ENCODE measurements at places on chromosomes 11 and 22.

DNA sequence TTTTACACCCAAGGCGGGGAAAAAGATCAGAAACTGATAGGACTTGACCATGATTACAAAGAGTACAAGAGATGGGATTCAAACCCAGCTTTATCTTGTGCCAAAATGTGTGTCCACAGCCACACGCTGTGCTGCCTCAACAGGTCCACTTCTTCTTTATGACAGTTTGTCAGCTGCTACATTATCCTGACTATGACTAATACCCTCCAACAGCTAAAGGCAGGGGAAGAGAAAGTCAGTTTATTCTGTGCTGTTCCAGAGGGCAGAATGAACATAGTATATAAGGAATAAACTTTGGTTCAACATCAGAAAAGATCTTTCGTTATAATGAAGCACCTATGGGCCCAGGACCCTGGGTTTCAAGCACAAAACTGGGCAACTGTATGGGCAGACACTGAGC lies 668.2 kb upstream of the TENM4 start:
- no peak for DNase-seq

GRCh38 chr11:106821291-106821690 lies 197.0 kb downstream of the GUCY1A2 start:
- no peak for DNase-seq

DNA sequence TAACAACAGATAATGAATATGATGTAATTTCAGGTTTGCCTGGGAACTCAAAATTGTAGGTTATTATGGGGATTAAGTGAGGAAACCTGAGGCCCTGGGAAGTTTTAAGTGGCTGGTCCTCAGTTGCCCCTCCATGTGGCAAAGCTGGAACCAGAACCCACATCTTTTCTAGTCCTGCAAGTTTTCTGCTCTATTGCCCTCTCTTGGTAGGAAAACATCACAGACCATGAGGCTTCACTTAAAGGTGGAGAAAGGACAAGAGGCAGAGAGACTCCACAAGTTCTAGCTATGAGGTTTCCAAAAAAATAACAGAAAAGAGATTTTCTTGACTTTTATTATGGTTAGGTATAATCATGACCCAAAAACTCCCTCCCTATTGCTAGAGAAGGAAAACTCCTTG lies 115.5 kb upstream of the DDI1 start:
- no peak for DNase-seq

DNA sequence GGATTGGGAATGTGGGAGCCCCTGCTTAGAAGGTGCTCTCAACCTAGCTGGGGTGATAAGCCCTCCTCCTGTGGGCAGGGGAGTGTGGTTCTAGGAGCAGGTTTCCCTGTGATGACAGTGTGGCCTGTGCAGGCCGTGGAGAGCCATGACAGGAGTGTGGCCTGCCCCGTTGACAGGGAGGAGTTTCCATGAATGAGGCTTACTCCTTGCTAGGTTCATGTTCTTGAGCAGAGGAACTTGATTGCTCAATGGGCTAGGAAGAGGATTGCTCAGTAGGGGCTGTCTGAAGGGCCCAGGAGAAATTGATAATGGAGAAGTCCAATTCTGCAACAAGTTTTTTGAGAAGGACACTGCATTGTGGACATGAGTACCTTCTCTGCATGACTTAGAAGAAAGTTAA lies 92.0 kb downstream of the PPP6R3 start:
- DNase-seq: no peak

GRCh38 chr11:112241486-112241885 lies 15.3 kb downstream of the PTS start:
- no peak for DNase-seq

DNA sequence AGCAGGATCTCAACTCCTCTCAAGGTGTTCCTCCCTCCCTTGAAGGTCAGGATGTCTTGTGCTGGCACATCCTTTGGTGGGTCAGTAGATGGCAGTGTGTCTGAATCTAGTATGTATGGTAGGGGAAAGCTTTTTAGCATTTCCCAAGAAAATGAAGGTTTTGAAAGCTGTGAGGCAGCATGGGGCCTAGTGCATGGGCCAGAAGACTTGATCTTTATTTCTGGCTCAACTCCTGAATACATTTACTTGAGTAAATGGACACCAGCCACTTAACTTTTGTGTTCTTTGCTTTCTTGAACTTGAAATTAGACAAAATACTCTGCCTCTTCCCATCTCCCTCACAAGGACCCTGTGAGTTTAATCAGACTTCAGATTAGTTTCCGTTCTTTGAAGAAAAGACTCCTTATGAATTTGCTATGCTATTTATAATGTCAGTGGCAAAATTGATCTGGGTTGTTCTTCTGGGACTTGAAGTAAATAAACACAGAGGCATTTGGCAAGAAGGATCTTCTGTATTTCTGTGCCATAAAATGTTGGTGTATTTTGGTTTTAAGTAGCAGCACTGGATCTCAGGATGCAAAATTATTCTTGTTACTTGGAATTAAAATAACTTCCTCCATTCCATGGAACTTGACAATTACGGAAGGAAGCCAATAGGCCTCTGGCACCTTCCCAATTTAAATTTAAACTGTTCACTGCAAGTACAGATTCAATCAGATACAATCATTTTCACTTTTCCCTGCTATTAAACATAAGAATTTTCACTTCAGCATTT lies 288.8 kb downstream of the CASP12 start:
- no peak for DNase-seq

- DNase-seq: no peak
These were observed 95.6 kb upstream of the ARHGAP20 start for GRCh38 chr11:110807801-110808200.

DNA sequence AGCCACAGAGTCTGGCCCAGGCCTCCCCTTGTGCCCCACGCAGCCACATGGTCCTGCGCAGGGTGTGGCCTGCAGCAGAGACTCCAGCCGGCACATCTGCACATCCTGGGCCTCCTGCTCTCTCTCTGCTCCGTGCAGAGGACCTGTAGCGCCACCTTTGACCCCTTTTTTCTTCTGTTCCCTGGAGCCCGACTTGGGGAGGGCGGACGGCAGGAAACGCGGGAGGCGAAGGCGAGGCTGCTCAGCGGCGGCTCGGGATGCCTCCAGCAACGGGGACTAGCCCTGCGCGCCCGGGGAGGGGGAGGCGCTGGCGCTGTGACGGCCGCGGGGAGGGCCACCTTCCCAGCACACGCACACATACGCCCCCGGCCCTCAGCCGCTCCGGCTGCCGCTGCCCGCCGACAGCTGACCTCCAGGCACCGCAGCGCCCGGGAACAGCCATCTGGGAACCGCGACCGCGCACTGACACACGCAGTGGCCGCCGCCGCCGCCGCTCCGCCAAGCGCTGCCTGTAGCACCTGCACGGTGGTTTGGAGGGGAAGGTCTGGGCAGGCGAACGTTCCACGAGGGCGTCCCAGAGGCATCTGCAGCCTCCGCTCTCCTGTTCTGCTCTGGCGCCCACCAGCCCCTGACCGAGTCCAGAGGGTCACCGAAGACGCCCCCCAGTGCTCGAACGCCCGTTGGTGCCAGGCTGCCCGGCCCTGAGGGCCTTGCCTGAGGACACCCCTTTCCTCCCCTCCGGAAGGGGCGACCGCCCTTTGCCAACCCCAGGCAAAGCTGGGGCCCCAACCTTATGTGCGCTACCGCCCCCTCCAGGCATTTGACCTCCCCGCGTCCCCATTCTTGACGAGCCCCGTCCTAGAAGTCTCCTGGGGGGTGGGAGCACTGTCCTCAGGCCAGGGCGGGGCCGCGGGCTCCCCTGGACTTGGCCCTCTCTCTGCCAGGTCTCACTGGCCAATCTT lies 16.9 kb upstream of the C22orf42 start:
- DNase-seq: no peak

- DNase-seq: no peak
These were observed 1.1 kb downstream of the EIF4G2 start for GRCh38 chr11:10807493-10808234.

- DNase-seq: no peak
These were observed 45.3 kb upstream of the SPON1 start for GRCh38 chr11:13917264-13917663.

- DNase-seq: no peak
These were observed 56.2 kb upstream of the CD82 start for GRCh38 chr11:44509296-44509695.

GRCh38 chr11:250274-250673 lies 13.5 kb downstream of the PSMD13 start:
- no peak for DNase-seq

DNA sequence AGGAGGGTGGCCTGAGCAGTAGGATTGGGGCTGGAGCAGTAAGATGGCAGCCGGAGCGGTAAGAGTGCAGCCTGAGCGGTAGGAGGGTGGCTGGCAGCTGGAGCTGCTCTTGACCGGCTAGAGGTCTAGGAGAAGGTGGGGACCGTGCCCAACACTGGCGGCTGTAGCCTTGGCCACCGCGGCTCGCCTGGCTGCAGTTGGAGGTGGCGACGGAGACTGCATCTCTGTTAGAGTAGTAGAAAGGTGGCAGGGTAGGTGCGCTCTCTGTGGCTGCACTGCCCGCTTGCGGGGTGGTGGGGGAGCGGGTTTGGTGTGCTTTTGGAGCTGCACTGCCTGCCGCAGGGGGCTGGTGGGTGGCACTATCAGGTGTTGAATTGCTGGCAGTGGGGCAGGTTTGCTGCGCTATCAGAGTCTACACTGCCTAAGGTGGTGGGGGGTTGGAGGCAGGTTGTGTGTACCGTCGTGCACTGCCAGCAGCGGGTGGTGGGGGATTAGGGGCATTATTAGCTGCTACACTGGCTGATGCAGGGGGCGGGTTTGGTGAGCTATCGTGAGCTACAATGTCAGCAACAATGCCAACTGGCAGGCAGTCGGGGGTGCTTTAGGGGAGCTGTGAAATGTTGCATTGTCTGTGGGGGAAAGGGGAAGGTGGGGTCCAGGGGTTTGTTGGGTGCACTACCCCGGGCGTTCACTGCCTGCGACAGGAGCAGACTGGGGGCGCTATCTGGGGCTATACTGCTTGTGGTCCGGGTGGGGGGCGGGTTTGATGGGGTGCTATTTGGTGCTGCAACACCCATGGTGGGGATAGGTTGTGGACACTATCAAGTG lies 4461.3 kb upstream of the OR11H1 start:
- no peak for DNase-seq

DNA sequence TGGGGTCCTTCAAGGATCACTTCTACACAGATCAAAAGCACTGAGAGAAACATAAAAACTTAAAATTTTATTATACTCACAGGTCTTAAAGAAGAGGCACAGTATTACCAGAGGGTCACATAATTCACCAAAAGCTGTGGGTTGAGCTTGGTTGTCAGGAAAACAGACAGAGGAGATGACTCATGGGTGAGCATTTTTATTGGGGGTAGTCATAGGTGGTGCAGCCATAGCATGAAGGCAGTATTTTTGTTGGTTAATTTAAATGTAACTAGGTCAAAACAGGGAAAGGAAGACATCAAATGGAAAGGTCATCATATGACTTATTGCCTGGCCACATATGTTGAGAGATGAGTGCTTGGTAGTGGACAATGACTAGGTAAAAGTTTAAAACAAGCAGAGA lies 24.2 kb downstream of the OR5B17 start:
- DNase-seq: no peak

GRCh38 chr11:45322111-45322705 lies 36.1 kb upstream of the SYT13 start:
- no peak for DNase-seq

- DNase-seq: no peak
These were observed 147.4 kb upstream of the PGR start for GRCh38 chr11:101277036-101277435.

DNA sequence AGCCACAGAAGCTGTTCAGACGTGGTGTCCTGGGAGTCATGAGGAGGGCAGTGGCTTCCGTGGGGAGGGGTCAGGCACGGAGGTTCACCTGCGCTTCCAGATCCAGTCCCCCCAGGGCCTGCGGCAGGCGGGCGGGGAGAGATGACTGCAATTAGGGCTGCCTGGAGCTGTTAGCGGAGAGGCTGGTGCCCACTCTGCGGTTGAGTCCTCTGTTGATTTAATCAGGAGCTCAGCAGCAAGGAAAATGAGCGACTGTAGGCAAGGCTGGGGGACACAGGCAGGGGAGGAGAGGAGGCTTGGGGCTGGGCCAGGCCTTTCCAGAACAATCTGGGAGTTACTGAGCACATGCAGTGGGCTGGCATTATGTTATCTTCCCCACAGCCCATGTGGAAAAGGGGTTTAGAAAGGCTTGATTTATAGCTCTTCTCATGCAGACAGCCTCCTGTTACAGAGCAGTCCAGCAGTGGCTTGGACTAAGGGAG lies 13.1 kb downstream of the PLCB3 start:
- DNase-seq: no peak

DNA sequence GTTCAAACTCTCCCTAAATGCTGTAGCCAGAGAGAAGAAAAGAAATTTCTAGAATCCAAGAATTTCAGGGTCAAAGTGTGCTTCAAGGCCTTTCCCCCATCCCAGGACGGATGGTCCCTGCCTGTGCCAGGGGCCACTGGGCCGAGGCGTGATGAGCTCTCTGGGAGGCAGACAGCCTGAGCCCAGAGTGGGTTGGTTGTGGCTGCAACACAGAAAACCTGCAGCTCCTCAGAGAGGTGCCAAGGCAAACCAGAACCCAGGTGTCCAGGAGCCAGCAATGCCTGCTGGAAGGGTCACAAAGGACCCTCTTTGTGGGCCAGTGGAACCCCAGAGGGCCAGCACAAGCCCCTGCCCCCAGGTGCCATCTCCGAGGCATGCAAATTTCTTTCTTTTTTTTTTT lies 2.6 kb upstream of the APOL6 start:
- no peak for DNase-seq

DNA sequence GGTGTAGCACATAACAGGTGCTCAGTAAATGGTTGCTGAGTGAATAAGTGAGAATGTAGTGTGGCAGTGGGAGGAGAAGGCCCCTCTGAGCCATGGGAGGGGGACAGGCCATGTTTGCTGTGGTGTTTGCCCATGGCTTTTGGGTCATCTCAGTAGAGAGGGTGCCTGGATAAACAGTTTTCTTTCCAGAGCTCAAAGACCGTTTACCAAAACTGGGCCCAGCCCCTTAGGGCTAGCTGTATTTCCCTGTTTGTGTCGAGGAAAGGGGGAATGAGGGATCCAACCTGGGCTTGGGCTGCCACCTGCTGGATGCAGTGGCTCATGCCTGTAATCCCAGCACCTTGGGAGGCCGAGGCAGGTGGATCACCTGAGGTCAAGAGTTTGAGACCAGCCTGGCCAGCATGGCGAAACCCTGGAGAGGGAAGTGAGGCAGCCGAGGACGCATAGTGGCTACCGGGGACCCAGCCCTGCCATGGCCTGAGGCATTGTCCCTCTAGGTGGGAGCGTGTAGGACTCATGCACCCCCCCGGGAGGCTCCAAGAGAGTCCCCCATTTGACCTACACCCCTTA lies 8.7 kb upstream of the LTO1 start:
- no peak for DNase-seq

- DNase-seq: no peak
These were observed 27.5 kb downstream of the TXN2 start for GRCh38 chr22:36453855-36454378.
